ENCODE measurements at places on chromosomes 11 and 22.
A peak's percentile ranks its signal among the peaks of the same experiment; 100 is the strongest.

- DNase-seq: no peak
Measured at GRCh38 chr11:95919514-95919913, 4.4 kb downstream of the MTMR2 start.

DNA sequence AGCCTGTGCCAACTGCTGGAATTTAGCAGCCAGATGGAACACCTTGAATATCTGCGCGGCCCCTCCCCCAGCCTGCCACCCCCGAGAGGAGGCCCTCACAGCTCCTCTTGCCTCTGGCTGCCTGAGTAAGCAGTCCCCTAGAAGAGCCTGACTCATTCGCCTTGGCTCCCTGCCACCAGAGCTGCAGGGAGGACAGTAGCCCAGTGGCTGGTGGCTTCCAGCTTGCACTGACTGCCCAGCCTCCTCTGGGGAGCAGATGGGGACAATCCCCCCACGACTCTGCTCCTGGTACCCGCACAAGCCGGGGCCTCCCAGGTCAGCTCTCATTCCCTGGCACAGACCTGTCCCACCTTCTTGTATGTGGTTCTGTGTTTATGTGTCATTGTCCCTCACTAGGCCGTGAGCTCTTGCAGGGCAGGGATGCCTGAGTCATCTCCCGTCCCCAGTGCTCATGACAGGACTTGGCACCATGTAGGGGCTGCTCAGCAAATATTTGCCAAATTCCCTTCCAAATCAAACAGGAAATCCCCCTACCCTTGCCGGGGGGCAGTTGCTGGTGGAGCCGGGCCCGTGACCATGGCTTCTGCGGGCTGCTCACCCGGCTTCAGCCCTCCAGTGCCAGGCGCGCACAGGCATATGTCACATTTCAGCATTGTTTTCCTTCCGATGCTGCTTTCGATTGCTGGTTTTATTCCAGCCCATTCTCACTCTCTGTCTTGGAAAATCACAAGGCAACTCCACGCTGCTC, 43.6 kb downstream of the CACNG2 start:
- DNase-seq: peak; percentile 35

DNA sequence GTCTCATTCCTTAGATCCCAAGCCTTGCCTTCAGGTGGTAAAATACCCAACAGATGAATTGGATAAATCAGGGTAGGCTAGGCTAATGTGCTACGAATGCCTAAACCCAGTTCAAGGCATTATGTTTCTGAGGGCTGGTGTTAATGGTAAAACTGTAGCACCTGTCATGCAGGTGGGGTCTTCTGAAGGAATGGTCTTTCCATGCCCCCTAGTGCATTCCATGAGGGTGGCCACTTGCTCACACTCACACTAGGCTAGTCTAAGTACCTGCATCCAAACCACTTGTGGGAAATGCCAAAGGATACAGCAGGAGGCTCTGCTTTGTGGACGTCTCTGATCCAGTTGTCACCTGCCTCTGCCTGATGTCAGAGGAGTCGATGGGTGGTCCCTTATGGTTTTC, 24.2 kb upstream of the UCP3 start:
- DNase-seq: no peak

- DNase-seq: no peak
Measured at GRCh38 chr11:115941481-115941993, 437.3 kb upstream of the CADM1 start.

DNA sequence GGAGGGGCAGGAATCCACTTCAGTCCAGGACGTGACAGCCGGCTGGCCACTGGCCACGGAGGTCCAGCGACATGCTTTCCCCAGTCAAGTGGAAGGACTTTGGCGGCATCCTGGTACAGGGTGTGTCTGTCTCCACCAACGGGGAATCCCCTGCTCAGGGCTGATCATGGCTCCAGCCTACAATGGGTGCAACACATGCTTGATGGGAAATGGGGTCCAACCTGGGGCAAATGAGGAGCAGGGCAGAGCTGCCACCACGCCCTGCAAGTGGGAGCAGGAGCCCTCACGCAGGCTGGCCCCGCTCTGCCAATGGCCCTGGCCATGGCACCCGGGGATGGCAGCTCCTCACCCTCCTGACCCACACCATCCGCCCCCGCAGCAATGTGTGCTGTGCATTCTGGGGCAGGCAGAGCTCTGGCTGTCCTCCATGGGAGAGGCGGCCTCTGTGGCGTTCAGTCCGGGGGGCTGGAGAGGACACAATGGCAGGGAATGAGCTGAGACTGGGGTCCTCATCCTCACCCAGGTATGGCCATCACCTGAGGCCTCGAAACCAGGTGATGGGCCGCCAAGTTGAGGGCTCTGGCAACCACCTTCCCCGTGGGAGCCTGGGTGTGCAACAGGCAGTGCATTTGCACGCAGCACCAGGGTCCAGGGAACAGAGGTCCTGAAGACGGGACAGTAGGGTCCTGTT, 5.8 kb upstream of the SEPTIN5 start:
- DNase-seq: no peak

GRCh38 chr11:46857666-46858065, 11.6 kb upstream of the CKAP5 start:
- DNase-seq: no peak

DNA sequence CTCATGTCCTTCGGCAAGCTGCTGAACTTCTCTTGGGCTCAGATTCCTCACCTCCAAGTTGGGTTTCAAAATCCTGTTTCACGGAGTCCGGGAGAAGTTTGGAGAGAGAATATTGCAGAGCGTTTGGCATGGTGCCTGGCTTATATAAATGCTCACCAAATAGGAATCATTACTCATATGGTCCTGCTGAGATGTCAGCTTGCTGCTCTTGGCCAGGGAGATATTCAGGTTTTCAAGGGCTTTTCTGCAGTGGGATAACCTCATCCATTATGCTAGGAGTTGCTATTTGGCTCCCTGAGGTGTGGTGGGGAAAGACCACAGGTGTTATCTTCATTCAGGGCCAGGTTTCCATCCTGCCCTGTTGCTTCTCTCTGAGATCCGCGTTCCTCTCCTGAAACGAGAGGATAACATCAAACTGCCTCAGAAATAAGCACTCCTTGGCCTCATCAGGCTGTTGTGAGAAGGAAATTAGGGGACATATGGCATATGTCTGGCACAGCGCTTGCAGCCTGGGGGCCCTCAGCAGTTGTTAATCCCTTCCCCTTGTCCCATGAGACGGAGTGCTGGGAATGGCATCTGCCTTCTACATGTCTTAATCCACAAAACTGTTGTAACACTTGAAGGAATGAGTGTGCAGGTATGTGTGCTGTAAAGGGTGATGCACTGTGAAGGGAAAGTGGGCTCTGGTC, 29.9 kb upstream of the ACER3 start:
- no peak for DNase-seq

GRCh38 chr22:44180706-44181032, at the start of gene PARVG:
Gene PARVG (plus strand): TSS chr22:44180925. CDS start chr22:44183330, 2,405 bp downstream.
- no peak for DNase-seq

- no peak for DNase-seq
Measured at GRCh38 chr11:92846491-92847125, 122.8 kb upstream of the MTNR1B start.

GRCh38 chr11:30893318-30893717, 307.2 kb upstream of the MPPED2 start:
- DNase-seq: no peak

DNA sequence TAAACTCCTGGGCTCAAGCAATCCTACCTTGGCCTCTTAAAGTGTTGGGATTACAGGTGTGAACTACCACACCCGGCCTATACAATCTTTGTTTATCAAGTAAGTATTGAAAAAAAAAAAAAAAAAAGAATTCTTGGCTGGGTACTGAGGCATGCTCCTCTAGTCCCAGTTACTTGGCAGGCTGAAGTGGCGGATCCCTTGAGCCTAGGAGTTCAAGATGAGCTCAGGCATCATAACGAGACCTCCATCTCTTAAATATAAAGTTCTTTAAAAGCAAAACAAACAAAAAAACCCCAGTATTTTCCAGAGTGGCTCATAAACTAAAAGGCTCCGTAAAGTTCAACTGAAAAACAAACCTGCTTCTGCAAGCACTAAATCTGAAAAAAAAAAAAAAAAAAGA, 50.3 kb upstream of the GAB2 start:
- DNase-seq: no peak

DNA sequence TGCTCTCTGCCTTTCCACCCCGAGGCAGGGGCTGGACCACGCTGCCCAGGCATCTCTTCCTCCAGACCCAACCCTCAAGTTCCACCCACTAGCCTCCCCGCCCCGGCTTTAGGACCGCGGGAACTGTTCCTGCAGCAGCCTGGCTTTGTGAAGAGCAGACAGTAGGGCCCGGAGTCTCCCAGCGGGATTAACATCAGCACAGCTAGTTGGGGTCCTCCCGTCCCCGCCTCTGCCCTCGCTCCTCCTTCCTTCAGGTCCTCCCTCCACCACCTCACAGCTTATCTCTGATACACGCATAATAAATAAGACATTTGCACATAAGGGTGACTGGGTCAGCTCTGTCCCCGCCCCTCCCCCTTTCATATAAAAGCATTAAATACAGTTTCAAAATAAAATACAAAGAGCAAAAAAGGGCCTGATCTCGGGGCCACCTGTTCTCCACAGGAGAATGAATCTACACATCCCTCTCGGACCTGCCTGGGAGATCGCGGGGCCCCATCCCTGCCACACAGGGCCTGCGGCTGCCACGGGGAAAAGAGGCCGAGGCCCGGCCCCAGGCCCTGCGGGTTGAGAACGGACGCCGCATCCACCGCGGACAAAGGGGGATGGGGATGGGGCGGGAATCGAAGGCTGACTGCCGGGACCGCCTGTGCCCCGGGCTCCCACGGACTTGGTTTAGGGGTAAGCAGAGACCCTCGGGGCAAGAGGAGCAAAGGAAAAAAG, 6.5 kb downstream of the ZFTA start:
- no peak for DNase-seq

GRCh38 chr11:112453601-112454577, 193.2 kb upstream of the PLET1 start:
- no peak for DNase-seq

DNA sequence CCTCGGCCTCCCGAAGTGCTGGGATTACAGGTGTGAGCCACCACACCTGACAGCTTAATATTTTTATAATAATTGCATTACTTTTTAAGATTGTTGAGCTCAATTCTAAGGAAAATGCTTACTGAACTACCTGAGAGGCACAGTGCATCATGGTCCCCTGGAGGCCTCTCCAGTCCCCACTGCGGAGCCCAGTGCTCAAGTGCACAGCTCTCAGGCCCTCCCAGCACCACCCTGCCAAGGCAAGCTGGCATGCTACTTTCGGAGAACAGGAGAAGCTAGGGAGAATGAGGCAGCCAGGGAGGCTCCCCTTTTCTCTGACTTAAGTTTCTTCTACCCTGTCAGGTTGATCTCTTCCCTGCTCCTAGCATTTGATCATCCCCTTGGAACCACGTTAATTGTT, 64.2 kb upstream of the CECR2 start:
- DNase-seq: no peak

GRCh38 chr22:31911565-31912406, 32.5 kb upstream of the YWHAH start:
- no peak for DNase-seq

DNA sequence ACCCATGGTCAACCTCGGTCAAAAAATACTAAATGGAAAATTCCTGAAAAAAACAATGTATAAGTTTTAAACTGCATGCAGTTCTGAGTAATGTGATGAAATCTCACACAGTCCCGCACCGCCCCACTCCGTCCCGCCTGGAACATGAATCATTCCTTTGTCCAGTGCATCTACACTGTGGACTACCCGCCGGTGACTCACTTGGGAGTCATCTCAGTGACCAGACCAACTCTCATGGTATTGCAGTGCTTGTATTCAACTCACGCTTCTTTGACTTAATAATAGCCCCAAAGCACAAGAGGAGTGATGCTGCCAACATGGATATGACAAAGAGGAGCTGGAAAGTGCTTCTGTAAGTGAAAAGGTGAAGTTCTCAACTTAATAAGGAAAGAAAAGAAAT, 48.8 kb downstream of the ARHGAP32 start:
- no peak for DNase-seq

DNA sequence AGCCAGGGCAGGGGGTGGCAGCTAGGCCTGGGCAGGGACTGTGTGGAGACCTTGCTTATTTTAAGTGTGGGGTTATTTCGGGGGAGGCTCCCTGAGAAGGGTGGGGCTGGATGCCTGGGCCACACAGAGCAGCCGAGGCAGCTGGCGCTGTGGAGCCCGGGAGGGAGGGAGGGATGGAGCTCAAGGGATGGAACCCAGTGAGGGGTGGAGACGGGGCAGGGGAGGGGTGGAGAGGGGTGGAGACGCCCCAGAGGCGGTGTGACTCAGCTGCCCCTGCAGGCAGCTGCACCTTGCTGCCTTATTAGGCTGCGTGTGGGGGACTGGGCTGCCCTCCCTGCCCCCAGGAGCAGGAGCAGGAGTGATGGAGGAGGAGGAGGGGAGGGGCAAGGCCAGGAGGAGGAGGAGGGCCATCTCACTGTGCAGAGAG, 9.8 kb upstream of the TSSC4 start:
- no peak for DNase-seq

- no peak for DNase-seq
Measured at GRCh38 chr11:81960443-81960842, 773.2 kb downstream of the FAM181B start.

DNA sequence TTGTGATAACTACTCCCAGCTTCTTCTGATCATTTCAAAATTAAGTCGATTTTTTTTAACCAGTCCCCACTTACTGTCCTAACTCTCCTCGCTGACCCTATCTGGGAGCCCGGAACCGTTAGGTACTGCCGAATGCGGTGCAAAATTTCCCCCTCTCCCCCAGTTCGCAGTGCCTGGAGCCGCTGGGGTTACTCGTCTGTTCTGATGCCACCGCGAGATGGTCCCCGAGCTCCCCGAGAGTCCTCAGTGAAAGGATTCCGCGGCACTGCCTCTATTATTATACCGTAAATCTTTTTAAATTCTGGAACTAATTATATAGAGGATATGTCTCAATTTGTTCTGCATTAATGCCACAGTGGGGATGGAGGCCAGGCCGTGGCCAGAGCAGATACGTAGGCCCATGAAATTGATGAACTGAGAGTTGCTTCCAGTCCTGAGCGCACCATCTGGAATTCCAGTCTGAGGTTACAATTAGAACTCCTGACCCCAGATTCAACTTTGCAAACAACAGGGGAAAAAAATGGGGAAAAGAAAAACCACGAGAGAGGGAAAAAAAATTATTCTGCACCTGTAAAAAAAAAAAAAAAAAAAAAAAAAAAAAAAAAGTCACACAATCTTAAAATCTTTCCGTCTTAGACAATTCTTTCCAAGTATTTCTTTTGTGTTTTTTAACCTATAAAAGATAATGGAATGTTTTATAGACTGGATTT, 4.3 kb upstream of the WT1 start:
- DNase-seq: no peak

GRCh38 chr11:1690167-1691025, 6.6 kb upstream of the KRTAP5-6 start:
- DNase-seq: no peak
